ENCODE measurements at places on chromosomes 1 and 21.

- DNase-seq, result no peak
Observed at GRCh38 chr21:29647353-29647781, 292.4 kb downstream of the GRIK1 start.

DNA sequence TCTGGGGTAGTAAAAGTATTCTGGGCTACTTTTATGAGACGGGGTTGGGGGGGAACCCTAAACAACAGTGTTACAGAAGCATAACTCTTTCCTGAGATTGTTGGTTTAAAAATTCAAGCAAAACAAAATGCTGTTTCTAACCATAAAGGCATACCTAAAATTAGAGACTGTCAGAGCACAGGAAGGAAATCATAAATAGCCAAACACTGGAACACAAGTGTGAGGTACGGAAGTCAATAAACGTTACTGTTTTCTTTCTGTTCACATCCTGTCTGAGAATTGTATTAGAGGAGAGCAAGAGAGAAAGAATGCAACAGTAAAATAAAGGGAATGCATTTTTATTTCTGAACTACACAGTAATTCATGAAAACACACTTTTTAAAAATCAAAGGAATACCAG is 42.8 kb upstream of the IL12RB2 start:
- no peak for DNase-seq

DNA sequence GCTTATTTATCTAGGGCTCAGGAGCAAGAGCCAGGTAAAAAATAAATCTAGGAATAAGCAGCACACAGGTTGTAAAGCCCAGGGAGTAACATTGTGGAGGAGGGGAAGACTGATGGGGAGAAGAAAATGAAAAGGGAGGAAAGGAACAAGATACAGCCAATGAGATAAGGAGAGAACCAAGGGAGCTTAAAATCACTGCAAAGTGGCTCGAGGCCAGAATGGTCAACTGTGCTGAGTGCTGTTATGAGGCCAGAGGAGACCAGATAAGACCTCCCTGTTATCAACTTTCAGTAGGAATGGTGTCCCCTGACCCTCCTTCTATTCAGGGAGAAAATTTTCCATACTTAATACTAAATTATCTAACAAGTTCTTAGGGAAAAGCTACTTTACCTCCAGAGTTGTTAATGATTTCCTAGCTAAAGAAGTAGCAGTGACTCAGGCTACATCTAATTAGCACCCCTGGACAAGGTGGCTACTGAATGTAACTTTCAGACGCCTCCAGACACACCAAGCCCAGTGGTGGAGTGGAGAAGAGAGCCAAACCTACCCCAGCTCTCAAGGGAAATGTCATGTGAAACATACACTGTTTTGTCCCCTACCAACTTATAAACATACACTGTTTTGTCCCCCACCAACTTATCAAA is 25.5 kb downstream of the ENAH start:
- no peak for DNase-seq

- no peak for DNase-seq
Observed at GRCh38 chr21:20942523-20942922, 55.7 kb upstream of the NCAM2 start.

GRCh38 chr21:44896561-44897286 is 23.2 kb upstream of the PTTG1IP start:
- DNase-seq, result no peak

DNA sequence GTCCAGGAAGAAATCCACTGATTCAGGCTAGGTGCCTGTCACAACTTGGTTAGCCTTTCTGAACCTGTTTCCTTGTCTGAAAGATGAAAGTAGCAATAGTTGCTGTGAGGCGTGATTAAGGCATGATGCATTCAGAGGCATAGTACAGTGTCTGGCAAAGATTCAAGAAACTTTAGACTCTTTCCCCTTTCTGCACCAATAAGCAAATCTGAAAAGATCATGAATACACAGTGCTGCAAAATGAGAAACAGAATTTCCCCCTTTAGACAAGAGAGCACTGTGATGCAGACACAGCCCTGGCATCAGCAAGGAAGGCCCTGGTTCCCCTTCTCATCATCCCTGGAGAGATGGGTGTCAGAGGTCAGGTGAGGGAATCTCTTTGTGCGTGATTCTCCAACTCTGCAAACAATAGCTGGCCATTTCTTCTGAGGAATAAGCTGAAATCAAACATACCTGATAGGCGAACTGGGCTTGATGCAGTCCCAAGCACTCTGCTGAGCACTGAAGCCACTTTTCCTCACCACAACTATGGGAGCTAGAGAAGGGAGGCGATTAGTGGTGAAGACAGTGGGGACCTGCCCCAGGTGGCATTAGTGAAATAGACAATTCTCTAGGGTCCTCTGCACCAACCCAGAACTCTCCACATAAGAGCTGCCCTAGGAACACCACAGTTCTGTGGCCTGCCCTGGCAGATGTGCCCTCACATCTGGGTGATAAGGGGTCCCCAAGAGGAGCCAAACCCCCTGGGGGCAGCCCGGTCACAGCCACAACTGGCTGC is 41.7 kb downstream of the ITPKB start:
- DNase-seq, result no peak

- no peak for DNase-seq
Observed at GRCh38 chr1:180042988-180043622, 88.5 kb downstream of the CEP350 start.

DNA sequence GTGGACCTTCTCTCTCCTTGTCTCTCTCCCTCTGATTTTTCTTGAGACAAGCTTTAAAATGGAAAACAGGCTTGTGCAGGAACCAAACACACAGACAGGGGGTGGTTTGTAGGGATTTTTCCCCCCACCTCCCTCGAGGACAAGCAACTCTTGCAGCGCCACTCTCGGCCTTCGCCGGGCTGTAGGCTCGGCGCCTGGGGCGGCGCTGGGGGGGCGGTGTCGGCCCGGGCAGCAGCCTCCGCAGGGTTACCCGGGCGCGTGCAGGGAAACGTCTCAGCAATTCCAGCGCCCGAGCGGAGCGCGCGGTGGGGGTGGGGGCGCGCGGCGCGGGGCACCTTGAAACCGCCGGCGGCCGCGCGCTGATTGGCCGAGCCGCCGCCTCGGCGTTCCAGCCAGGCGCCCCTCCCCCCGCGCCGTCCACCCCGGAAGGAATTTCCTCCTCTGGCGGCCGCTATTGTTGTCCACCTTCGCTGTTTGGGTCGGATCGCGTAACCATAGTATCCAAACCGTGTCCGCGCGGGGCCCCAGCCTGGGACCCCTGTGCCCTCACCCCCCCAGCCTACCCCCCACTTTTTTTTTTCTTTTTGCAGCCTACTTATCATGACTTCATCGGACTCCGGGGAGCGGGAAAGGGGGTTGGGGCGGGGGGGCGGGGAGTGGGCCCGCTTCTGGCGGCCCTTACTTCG is 59.8 kb upstream of the ACOT11 start:
- peak; percentile 97 for DNase-seq

DNA sequence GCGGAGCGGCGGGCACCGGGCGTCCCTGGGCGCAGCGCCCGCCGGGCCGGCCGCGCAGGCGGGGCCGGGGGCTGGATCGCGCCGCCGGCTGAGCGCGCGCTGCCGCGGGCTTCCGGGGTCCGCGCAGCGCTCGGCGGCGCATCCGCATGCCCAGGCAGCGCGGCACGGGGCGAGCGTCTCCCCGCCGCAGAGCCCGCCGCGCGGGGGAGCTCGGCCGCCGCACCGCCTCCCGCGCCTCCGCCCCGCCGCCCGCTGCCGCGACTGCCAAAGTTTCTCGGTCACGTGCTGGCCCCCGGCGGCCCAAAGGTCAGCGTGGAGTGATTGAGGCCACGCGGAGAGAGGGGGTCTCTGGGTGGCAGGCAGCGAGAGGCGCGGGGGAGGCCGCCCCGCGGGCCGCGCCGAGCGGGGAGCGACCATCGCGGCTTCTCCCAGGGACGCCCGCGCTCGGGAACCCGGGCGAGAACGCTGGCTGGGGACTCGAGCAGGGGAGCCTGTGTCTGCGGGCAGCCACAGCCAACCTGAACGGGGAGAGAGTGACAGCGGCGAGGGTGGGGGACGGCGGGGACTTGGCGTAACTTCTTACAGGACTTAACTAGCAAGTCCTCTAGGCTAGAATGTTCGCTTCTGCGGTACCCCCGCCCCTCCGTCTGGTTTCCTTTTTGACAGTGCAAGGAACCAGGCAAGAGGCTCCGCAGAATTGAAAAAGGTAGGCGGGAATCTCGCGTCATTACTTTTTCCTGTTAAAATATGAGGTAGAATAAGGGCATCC is at the start of gene ILDR2:
ILDR2 (minus strand) TSS at position 180 of the 769 bp plus-strand sequence. CDS start 272 bp downstream, outside the sequence.
- DNase-seq, result peak; percentile 68
